ENCODE measurements at places on chromosomes 4 and X. TPM values are rescaled to one million over a fixed set of nuclear protein-coding genes. Genes with fewer than 3 reads are reported as not detected.

GRCh38 chr4:39427520-39428114, 20.9 kb downstream of the KLB start:
- no peak for DNase-seq

- no peak for DNase-seq
Measured at GRCh38 chr4:176043838-176044588, 21.6 kb upstream of the WDR17 start.

DNA sequence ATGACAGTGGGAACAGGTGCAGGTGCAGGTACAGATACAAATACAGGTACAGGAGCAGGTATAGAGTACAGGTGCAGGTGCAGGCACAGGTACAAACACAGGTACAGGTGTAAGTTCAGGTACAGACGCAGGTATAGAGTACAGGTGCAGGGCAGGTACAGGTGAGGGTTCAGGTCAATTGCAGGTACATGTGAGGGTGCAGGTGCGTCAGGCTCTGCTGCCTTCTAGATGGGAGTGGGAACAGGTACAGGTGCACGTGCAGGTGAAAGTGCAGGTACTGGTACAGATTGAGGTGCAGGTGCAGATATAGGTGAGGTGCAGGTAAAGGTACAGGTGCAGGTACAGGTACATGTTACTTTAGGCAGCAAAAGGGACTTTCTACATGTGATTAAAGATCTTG, 85.7 kb downstream of the CRLF2 start:
- DNase-seq, result no peak

NWD2 gene
- total RNA-seq, result 0.17 TPM

GRCh38 chrX:42195506-42195905, 272.2 kb upstream of the CASK start:
- no peak for DNase-seq

COL4A5 gene
- 3.2 TPM for total RNA-seq

Measured in glutamatergic neuron (in vitro differentiated cells).